ENCODE measurements at places on chromosomes 16 and 17.

DNA sequence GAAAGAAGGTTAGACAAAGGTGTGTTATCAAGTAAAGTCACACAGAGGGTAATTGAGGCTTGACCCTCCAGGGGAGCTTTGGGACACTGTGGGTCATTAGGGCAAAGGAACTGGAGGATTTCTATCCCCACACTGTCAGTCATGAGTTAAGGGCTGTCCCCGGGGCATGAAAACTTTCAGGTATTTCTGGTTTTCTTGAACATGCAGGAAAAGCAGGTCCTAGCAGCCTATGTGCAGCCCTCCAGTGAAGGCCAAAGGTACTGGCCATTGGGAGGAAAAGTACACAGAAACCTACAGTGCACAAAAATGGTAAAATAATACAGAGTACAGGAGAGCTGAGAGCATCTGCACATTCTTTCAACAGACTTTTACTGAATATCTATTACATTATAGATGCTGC is 44.4 kb upstream of the SCNN1B start:
- no peak for DNase-seq

- no peak for DNase-seq
Observed at GRCh38 chr17:46984892-46985291, 5.8 kb upstream of the RPRML start.

DNA sequence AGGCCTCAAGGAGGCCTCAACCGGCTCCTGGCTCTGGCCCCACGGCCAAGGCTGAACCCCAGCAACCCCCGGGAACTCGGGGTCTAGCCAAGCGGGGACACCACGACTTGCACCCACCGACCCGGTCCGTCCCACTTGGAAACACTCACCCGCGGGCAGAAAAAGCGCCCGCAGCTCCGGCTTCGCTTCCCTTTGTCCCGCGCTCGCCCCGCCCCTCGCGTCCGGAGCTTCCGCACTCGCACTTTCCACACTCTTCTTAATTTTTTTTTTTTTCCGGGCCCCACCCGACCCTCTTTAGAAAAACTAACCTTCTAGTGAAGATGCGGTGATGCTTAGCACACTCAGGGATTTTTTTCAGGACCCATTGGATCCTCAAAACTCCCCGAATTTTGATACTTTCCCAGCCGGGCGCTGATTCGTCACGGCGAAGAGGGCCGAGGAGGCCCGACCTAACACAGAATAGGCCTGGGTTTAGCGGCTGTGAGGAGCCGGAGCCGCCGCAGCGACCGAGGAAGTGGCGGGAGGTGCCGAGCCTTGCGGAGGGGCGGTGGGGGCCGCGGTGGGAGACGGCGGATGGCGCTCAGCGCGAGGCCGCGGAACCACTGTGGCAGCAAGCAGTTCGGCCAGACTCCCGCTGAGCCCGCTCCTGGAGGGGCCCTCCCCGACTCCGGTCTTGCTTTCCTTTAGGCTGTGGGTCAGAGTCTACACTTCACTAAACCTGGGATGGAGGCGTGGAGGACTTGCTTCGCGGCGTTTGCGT is at the start of gene SMARCE1:
Gene SMARCE1 (minus strand): TSS at position 195 of the 760 bp plus-strand sequence. CDS start 2,016 bp downstream, outside the sequence.
- peak; percentile 23 for DNase-seq

GRCh38 chr16:22210854-22211253 is 4.8 kb downstream of the EEF2K start:
- DNase-seq: no peak

- DNase-seq: no peak
Observed at GRCh38 chr16:30472328-30472942, at the start of gene ITGAL. TSS of gene ITGAL (plus strand) at chr16:30472742. CDS start at chr16:30472838, 96 bp downstream.

- no peak for DNase-seq
Observed at GRCh38 chr16:13193721-13194120, 292.3 kb downstream of the SHISA9 start.

GRCh38 chr16:64711596-64711995 is 410.3 kb downstream of the CDH11 start:
- DNase-seq: no peak

DNA sequence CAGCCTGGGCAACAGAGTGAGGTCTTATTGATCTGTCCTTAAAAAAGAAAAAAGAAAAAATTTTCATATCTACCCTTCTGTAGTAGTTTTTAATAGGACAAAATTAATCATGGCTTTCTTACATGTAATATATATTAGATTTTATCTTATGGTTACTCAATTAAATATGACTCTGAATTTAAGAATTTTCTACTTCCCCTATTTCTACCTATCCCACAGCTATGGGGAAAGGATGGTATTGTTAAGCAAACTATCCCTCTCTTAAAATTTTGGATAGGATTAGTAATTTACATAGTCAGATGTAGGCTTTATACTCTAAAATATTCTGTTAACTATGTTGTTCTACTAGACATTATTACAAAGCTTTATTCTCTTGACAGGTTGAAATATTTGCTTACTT is 62.5 kb downstream of the NQO1 start:
- DNase-seq: no peak

DNA sequence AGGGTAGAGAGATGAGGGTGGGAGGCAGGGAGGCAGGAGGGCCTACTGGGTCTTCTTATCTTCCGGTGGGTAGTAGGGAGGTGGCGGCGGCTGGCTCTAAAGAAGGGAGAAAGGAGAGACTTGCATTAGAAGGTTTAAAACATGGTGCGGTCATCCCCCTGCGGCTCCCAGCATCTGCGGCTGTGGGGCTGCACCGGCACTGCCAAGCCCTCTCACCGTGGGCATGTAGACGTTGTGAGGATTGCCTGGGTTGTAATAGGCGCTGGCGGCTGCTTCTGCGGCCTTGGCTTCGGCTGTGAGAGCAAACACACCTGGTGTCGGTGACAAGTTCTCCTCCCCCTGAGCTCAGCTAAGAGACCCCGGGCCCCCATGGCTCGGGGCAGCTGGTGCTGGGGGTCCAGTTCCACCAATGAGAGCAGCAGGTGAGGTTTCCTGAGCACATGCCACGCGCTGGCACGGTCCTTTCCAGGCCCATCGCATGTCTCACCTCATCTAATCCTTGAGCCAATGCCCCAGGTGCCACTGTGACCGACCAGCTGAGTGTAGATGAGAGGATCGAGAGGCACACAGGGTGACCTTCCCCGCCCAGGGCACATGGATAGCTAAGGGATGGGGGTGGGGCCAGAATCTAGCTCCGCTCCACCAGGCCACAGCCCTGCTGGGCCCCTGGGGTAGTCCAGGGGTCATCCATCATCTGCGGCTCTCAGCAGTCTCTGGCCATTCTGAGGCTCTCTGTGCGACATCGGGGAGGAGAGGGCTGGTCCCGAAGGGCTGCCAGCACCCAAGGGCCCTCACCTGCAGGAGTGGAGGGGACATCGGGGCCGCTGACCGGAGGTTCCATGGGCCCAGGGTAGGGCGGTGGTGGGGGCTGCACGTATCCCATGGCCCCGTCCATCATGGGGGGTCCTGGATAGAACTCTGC is 2.7 kb upstream of the UNC13D start:
- no peak for DNase-seq

DNA sequence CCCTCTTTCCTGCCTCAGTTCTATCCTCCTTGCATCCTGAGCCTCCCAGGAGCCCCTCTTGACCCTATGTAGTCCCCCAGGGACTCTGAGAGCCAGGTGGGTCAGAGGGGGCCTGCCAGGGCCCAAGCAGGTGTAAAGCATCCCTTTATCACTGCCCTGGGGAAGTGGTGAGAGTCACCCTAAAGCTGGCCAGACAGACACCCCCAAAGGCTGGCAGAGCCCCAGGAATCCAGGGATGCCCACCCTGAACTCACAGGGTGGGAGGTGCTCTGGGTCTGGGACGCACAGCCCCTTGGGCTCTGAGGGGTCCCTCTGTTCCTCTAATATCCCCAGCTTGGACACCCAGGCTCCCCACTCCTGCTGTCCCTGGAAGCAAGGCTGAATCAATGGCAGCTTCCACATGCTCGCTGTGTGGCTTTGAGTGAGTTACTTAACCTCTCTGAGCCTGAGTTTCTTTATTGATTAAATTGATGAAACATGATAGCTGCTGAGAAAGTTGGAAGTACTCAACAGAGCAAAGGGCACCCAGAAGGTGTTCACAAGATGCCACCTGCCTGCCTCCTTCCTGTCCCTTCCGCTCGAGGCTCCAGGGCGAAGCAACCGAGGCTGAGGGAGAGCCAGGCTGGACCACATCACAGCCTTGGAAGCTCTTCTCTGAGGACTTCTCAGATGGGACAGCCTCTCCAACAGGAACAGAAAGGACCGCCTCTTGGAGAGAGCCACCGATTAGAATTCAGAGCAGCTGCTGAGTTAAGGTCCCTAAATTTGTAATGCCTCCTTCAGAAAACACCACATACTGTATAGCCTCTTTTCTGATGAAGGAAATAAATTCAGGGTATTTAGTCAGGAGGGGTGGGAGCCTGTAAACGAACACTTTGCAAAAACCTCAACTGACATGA is 67.1 kb upstream of the DOC2B start:
- DNase-seq: no peak

DNA sequence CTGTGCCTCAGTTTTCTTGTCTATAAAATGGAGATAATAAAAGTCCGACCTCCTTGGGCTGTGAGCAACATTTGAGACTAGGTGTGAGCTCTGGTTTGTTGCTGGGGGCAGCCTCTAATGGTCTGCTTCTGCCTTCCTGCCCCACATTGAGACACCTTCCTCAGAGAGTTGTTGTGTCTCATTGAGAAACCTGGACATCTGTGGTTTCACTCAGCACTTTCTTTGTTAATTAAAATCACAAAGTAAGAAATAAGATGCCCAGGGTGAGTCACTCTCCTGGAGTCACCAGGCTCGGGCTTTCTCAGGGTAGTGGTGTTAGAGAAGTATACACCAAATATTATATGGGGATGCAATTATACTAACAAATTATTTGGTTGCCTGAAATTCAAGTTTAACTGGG is 389.2 kb upstream of the SALL1 start:
- no peak for DNase-seq

DNA sequence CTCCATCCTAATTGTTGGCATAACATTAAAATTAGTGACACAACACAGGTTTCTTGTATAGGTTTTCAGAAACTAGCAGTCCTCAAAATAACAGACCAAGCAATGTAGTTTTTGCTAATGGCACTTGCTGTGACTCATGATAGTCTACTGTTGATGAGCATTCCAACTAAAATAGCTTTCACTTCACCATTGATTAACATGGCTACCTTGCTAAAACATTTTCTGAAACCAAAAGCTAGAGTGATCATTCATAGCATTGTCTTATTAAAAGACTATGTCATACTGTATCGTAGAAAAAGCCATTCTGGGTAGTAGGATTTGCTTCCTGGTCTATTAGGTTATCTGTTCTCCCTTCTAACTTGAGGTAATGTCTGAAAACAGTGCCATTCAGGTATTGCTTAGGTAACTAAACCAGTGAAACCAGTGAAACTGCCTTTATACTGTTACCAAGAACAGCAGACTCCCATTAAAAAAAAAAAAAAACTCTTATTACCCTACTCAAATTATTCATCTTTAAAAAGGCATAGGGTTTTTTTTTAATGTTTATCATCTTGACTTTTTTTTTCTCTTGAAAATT is 2.5 kb upstream of the CLTC start:
- DNase-seq: no peak

GRCh38 chr17:67378454-67379250 is 1.6 kb downstream of the PITPNC1 start:
- no peak for DNase-seq

- DNase-seq: no peak
Observed at GRCh38 chr17:38341035-38341721, 2.6 kb downstream of the GPR179 start.

DNA sequence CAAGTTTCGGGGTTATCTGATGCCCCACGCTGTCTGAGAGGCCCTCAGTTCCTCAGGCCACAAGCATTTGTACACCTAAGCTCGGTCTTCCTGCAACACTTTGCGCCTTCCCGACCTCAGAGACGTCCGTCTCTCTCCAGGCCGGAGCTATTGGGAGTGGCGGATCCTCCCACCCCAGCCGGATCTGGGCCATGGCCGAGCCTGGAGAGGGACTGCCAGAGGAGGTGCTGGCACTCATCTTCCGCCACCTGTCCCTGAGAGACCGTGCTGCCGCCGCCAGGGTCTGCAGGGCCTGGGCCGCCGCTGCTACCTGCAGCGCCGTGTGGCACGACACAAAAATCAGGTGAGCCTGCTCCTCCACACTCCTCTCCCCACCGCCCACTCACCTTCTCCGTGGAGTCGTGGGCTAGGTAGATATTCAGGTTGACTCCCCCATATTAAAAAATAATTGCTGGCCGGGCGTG is 1.9 kb downstream of the FBXL8 start:
- no peak for DNase-seq

- no peak for DNase-seq
Observed at GRCh38 chr17:67746704-67747571, 29.2 kb downstream of the NOL11 start.

DNA sequence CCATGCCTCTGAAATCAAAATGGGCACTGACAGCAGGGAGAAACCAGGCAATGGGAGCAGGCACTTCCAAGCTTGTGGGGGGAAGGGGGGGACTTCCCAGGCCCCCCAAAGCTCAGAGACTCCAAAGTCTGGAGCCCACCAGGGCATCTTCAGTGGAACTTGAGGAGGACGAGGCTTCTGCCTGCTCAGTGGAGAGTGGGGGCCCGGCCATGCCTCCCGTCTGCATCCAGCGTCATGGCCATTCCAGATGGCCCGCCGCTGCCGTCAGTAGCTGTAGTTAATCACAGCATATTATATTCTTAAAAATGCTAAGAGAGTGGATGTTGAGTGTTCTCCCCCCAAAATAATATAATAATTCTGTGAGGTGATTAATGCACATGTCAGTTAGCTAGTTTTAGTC is 315.2 kb downstream of the KCNJ2 start:
- no peak for DNase-seq

DNA sequence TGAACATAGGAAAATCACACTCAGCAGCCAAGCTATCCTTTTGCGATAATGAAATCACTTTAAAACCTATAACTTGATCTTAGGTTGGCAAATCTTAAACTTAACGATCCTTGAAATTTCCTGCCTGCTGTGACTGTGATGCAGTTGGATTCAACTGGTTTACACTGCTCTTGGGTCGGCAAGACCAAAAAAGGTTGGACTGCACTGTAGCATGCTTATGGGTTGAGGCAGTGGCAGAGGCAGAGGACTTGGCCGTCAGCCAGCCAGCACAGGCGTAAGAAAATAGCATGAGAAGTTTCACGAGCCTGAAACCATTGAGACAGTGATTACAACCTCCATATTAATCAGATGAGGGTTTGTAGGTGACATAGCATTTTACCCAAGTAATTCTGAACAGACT is 21.4 kb downstream of the WSB1 start:
- DNase-seq: peak; percentile 85

DNA sequence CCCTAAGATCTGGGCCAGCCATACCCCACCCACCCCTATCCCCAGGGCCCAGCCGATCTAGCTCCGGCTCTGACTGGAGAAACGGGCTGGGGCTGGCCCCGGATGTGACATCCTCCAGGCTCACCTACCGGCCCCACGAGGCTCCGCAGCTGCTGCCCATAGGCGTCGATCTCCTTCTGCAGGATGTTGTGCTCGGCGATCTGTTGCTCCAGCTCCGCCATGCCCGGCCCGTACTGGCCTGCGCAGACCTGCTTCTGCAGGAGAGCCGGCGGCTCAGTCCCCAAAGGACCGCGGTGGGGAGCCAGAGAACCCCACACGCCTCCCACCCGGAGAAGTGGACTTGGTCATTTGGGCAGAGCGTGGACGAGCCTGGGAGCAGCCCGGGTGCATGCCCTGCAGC is 4.8 kb downstream of the EVPL start:
- no peak for DNase-seq

Data from non-pigmented ciliary epithelial cell (primary cell).